Osteocyte (in vitro differentiated cells): ENCODE measurements at places on chromosomes 1 and 21. TPM values are rescaled to one million over a fixed set of nuclear protein-coding genes. Genes with fewer than 3 reads are reported as not detected.

The CDC42SE1 gene
- 67.1 and 69.9 TPM in 2 replicates for total RNA-seq

The HFM1 gene
- 0.29 and 0.35 TPM in 2 replicates for total RNA-seq

GRCh38 chr21:25370311-25370744, 237.0 kb downstream of the MRPL39 start:
- no peak for DNase-seq

The OLFML3 gene
- 36.5 and 37.0 TPM in 2 replicates for total RNA-seq

- DNase-seq = no peak
Observed at GRCh38 chr1:21121764-21122471, 54.8 kb downstream of the EIF4G3 start.
